ENCODE measurements at places on chromosomes 13 and 19. TPM values are rescaled to one million over a fixed set of nuclear protein-coding genes. Genes with fewer than 3 reads are reported as not detected.

Gene LGI4
- not detected for total RNA-seq

Gene PNMA8B
- total RNA-seq: 0.43 TPM

Gene TPTE2
- under 0.01 TPM for total RNA-seq

Gene TMEM143
- 3.0 TPM for total RNA-seq

Gene DIAPH3
- 20.9 TPM for total RNA-seq

Gene ZNF100
- total RNA-seq: 5.6 TPM

Gene ZNF66
- total RNA-seq: 1.7 TPM

Gene ZNF724
- 6.8 TPM for total RNA-seq

Gene ZSCAN18
- 16.0 TPM for total RNA-seq

Gene MISP3
- total RNA-seq: under 0.01 TPM

Gene USHBP1
- total RNA-seq: not detected

Gene ZNF296
- total RNA-seq: under 0.01 TPM

Gene IFNL2
- total RNA-seq: not detected

Gene SLC7A9
- total RNA-seq: not detected

Gene APOC4
- total RNA-seq: not detected

Gene ICAM5
- 5.5 TPM for total RNA-seq

Gene CDX2
- total RNA-seq: not detected

Gene WDR88
- total RNA-seq: not detected

Gene FCGBP
- total RNA-seq: under 0.01 TPM

Gene ZGLP1
- total RNA-seq: 0.43 TPM

Gene SPRY2
- total RNA-seq: 15.8 TPM

Gene CCNA1
- total RNA-seq: 0.43 TPM

Gene SLC8A2
- total RNA-seq: not detected

Gene ZNF587B
- 25.1 TPM for total RNA-seq

Gene SIGLEC12
- total RNA-seq: not detected

Gene KIR2DL1
- not detected for total RNA-seq

Gene LRRC25
- not detected for total RNA-seq

Gene SULT2A1
- total RNA-seq: not detected

Gene MCEMP1
- not detected for total RNA-seq

Gene IGFL1
- not detected for total RNA-seq

Gene RDH8
- not detected for total RNA-seq

Gene GGN
- total RNA-seq: 0.86 TPM

Gene BBC3
- total RNA-seq: 6.0 TPM

Gene GAS6
- total RNA-seq: 216 TPM

Gene CD177
- total RNA-seq: 0.32 TPM

Gene PBX4
- 0.64 TPM for total RNA-seq

Gene GJA3
- total RNA-seq: 0.97 TPM

Gene SHD
- not detected for total RNA-seq

Gene CBY2
- not detected for total RNA-seq

Gene SHISA2
- total RNA-seq: not detected

Gene TUBA3C
- total RNA-seq: not detected

Gene ANGPTL4
- 0.64 TPM for total RNA-seq

Gene ERICH6B
- not detected for total RNA-seq

Gene PARP4
- total RNA-seq: 50.5 TPM

Gene MEIOSIN
- not detected for total RNA-seq

Gene TMEM150B
- total RNA-seq: not detected

Gene CFAP97D2
- total RNA-seq: not detected

Gene TPRX1
- total RNA-seq: not detected

Gene ZNF383
- total RNA-seq: 6.8 TPM

Gene ZNF726
- 4.5 TPM for total RNA-seq

Gene KLK1
- not detected for total RNA-seq

Gene ZNF772
- total RNA-seq: 16.1 TPM

Gene GNG7
- total RNA-seq: not detected
